Caudate nucleus (tissue), 63 donors: ENCODE measurements at places on chromosomes 1 and 21.

- DNase-seq, result no peak
Measured at GRCh38 chr1:99176753-99177152, 87.5 kb upstream of the PLPPR4 start.

DNA sequence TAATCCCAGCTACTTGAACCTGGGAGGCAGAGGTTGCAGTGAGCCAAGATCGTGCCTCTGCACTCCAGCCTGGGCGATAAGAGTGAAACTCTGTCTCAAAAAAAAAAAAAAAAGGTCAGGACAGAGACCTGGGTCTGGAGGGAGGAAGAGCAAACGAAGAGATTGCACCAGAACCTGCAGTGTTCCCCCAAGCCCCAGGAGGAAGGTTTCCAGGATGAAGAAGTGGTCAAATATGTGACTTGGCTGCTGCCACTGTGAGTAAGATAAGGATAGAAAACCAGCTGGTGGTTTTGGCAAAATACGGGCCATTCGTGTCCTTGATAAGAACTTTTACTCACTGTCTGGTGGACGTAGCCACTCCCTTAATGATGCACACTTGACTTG, 42.2 kb downstream of the CLDN14 start:
- DNase-seq, result no peak

- no peak for DNase-seq
Measured at GRCh38 chr1:205497351-205497750, 7.1 kb upstream of the CDK18 start.

- peak; percentile 6 for DNase-seq
Measured at GRCh38 chr1:153649863-153650235, 8.7 kb upstream of the SNAPIN start.

DNA sequence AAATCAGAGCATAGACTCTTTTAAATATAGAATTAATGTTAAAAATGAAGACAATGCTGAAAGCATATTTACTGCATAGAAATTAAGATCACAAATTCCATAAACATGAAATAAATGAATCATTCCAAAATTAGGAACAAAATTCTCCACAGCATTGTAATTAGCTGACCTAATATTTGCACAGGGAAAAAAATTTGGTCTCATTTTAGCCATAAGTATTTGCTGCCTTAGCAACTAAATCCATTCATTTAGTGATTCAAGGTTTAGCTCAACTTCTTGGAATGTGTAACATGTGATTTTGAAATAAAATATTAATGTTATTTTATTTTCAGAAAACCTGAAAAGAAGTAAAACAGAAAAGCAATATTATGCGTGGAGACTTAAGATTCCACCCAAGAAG, 25.5 kb downstream of the ADAMTS5 start:
- DNase-seq, result no peak
